ENCODE measurements at places on chromosomes 2 and 18.
A peak's percentile ranks its signal among the peaks of the same experiment; 100 is the strongest.

GRCh38 chr18:32920796-32921787, 148.3 kb upstream of the KLHL14 start:
- DNase-seq, result no peak

DNA sequence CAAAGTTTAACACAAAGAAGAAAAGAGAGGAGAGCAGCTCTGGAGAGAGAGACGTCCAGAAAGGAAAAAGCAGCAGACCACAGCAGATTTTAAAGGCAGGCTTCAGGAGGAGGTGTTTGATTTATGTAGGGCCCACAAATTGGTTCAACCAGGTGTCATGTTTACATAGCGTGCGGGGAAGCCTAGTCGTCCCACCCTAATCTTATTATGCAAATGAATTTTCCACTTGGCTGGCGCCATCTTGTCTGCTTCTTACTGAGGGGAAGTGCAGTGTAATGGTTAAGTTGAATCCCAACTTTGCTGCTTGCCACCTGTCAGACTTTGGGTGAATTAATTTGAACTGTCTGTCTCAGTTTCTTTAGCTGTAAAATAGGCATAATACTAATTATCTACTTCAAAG, 282.4 kb upstream of the CYRIA start:
- DNase-seq, result no peak

DNA sequence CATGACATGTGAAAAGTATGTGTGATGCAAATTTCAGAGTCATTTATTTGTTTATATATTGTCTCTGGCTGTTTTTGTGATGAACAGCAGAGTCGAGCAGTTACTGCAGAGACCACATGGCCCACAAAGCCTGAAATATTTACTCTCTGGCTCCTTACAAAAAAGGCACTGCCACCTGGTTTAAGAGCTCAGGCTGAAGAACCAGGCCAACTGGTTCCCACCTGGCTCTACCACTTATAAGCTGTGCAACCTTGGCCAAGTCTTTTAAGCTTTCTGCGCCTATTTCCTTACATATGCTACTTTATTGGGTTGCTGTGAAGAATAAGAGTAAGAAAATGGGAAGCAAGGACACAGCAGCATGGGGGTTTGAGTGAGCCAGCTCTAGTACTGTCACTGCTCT, 207.6 kb downstream of the L3MBTL4 start:
- DNase-seq, result no peak

DNA sequence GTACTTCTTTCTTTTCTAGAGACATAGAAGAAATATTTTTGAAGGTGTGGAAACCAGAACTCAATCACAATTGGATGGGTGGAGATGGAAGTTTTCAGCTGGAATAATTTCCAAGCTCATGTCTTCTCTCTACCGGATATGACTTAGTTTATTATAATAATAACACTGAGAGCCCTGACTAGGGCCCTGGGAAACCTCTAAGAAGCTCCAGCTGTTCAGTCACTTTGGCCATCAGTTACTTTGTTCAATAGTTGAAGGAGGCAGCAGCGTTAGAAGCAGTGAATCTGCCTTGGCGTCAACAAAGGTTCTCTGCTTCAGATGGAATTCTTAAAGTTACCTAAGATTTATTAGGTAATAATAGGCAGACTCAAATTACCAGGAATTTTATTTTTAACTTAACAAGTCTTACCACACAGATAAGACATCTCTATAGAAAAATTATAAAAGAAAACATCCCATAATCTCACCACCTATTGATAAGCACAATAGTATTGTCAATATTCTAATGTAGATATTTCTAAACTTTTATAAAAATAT, 293.8 kb upstream of the CHAC2 start:
- no peak for DNase-seq

DNA sequence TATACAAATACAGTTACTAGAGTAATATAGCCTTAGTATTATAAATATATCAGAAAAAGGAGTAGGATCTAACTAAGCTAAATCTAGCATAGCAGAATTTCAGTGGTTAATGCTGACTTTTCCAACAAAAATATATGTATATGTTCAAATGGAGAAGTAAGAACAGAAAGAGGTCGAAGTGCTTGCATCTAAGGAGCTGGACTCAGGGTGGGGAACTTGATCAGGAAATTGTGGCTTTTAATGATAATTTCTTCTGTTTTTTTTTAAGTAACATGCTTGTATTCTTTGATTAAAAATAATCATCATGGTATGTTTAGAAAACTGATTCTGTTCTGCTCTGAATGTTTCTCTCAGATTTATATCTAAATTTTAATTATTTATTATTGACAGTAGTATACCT, 327.1 kb downstream of the GALNT13 start:
- no peak for DNase-seq

DNA sequence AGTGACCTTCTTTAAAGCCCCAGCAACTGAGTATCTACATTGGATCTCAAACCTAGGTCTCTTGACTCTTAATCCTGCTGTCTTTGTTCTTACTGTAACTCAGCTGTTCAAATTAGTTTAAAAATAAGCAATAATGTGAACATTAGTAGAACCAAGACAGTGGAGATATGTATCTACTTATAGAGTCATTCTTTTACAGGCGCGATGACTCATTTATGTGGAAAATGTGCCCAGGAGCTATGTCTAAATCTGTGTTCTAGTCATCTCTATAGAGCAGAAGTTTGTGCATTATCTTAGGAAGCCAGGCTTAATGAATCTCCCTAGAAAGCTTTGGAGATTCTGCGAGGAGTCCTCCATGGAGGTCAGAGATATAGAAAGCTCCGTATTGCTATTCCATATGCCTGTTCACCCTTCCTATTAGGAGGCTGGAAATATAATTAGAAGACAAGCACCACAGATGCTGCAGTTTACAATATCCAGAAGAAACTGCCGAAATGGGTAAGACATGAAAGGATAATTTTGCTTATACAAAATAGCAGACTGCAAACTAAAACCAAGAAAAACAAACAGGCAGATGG, 211.6 kb downstream of the TRIB2 start:
- no peak for DNase-seq

DNA sequence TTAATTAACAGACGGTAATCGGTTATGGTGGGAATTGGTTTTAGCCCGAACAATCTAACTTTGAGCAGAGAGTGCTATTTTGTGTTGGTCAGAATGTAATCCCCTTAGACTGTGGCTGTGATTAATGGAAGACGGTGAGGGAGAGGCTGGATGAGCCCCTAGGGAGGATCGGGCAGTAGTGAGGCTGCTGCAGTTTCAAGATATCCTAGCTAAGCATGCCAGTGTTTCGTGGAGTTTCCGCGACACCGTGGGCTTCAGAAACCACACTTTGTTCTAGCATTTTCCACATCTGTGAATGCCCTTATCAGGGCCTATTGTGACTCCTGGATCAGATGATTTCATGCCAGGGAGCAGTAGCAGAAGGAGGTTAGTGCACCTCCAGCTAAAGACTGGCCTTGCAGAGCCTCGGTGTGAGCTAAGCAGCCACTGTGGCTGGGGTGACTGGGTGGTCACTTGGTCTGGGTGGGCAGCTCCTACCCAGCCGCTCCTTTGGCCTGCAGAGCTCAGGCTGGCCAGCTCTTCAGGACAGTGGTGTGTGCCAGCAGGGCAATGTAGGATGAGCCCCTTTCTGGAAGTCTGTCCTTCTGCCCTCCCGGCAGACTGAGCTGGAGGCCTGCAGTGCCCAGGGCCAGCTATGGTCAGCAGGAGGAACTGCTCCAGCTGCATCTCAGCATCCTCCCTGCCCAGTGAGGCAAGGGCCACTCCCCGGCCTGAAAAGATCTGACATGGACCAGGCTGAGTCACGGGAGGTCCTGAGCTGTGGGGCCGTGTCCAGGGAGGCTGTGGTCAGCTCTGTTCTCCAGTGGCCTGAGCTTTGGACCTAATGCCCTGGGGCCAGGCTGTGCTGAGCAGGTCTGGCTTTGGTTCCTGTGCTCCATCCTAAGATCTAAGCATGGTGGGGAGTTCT, 142.6 kb upstream of the GPC1 start:
- DNase-seq, result no peak

DNA sequence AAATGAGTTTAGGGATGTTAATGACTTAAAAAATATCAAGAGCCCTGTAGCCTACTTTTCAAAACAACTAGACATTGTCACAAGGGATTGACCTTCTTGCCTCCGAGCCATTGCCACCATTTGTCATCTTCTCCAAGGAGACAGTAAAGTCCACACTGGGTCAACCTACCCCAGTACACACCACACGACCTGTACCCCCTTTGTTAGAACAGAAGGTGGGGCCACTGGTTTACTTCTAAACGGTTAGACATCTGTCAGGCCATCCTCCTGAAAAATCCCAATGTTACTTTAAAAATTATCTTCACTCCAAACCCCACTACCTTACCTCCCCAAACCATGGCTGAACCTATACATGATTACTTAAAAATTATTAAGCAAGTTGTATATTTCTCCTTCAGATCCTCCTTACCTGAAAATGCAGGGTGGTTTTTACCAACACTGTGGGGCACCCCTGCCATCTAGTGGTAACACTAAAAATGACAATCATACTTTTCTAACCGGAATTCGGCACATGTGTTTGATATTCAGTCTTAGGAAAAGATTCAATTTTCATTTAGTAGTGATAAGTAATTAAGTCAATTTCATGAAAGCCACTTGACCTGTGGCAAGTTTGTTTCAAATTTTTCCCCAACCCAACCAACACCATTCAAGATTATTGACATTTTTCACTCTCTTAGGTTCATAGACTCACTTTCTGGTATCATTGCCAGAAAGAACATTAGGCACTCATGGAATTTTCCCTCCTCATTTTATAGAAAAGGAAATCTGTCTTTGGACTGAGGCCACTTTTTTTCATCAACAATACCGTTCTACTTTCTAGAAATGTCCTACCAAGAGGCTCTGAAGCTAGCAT, 265.3 kb upstream of the PKDCC start:
- DNase-seq, result peak; percentile 51

- no peak for DNase-seq
These were observed 51.1 kb downstream of the LPIN2 start for GRCh38 chr18:2961821-2962220.

- DNase-seq, result no peak
These were observed 160.3 kb upstream of the ACAA2 start for GRCh38 chr18:49973592-49973991.

DNA sequence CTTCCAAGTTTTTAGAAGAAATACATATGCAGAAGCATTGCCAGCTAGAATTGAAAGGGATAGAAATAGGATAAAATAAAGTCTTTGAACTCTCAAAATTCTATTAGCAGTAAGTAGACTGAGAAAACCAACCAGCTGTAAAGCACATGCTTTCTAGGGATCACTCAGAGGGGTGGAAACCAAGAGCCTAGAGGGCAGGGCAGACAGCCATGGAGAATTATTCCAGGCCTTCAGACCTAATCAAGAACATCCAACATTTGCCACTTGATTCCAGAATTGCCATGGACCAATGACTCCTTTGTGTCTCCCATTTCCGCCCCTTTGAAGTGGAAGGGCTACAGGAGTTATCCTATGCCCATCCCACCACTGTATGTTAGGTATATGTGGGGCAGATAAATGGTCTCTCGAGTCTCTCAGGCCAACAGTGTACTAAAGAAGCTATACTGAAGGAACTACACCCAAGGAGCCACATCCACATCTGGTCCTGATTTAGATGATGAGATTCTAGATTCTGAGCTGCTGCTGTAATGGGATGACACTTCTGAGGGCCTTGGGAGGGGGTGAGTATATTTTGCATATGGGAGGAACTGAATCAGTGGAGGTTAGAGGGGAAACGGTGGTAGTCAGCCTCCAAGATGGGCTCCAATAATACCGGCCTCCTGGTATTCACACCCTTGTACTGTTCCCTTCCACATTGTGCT, 4.0 kb downstream of the FARSB start:
- DNase-seq, result no peak

GRCh38 chr2:195861821-195862220, 204.8 kb downstream of the SLC39A10 start:
- DNase-seq, result no peak

DNA sequence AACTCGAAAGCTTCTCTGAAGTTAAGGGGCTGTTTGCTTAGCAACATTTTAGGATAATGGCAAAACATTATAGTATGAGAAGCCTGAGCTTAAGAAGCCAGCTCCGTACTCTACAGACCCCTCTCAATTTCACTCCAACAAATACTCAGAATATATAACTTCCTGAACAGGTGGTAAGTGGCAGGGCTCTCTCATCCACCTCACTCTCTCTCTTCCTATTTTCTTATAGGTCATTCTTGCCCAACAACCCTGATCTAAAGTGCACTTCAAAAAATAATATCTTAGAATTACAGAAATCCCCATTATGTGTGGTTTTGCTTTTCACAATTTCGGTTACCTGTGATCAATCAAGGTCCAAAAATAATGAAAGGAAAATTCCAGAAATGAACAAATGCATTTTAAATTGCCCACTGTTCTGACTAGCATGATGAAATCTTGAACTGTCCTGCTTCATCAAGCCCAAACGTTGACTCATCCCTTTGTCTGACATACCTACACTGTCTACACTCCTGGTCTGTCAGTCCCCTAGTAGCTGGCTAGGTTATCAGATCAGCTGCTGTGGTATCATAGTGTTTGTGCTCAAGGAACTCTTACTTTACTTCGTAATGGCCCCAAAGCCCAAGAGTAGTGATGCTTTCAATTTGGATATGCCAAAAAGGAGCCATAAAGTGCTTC, 122.8 kb upstream of the COL5A2 start:
- no peak for DNase-seq

DNA sequence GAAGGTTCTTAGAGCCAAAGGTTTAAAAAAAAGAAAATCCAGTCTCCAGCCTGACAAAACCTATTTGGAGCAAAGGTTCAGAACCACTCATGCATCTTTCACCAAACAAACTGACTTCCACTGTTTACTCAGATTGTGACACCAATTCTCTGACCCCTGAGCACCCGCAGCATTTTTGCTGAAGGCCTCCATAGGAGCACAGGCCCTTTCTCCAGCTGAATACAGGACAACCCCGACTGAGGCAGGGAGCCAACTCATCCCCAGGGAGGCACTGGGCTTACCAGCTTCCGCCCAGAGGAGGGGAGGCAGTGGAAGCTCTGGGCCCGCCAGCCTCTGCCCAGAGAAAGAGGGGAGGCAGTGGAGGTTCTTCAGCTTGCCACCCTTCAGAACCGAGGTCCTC, 51.0 kb upstream of the CNGA3 start:
- DNase-seq, result no peak

- no peak for DNase-seq
These were observed 179.7 kb downstream of the ICOS start for GRCh38 chr2:204116159-204116792.

- no peak for DNase-seq
These were observed 93.1 kb downstream of the GYPC start for GRCh38 chr2:126748929-126749518.

- no peak for DNase-seq
These were observed 368.8 kb upstream of the CDH19 start for GRCh38 chr18:66972681-66973080.

- no peak for DNase-seq
These were observed 256.5 kb upstream of the SALL3 start for GRCh38 chr18:78722929-78723710.

GRCh38 chr2:11117776-11118175, 37.5 kb upstream of the SLC66A3 start:
- no peak for DNase-seq

- no peak for DNase-seq
These were observed 91.7 kb downstream of the KLF7 start for GRCh38 chr2:207073801-207074678.

Data from right renal cortex interstitium (tissue), 3 donors.